ENCODE measurements at places on chromosomes 7 and 10. TPM values are rescaled to one million over a fixed set of nuclear protein-coding genes. Genes with fewer than 3 reads are reported as not detected.

Gene ACTL6B
- 0.69 TPM for total RNA-seq

Gene CTAGE15
- 3.5 TPM for total RNA-seq

- peak; percentile 13 for DNase-seq
Observed at GRCh38 chr7:37826825-37827224, 21.6 kb upstream of the NME8 start.

DNA sequence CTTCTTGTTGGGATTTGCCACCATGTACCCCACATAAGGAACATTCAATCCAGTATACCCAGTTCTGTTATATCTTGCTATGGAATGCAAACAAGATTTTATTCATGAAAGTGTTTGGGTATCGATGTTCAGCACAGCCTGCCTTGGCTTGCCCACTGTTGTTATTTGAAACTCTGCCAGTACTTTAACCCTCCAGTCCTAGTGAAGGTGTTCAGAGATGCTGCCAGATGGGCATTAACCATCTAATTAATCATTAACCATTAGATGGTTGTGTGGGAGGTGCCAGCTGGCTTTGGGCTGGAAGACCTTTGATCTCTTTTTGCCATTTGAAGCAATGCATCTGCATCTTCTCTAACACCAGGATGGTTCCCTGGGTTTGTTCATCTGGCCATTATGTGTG lies 363.0 kb downstream of the SH2D4B start:
- DNase-seq, result no peak

DNA sequence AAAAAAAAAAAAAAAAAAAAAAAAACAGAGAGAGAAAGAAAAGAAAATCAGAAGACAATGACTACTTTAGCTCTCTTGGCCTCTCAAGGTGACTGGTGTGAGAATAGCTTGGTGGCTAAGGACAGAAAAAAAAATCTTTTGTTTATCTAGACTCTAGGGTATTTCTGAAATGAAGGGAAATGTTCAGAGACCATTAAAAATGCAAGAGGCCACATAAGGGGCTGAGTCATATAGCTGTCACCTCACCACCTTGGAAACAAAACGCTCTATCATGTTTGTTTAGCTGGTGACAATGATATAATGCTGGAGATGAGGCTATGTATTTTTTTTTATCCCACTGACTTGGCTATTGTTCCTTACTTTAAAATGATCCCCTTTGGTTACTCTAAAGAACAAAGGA lies 287.0 kb upstream of the CDC14C start:
- no peak for DNase-seq

DNA sequence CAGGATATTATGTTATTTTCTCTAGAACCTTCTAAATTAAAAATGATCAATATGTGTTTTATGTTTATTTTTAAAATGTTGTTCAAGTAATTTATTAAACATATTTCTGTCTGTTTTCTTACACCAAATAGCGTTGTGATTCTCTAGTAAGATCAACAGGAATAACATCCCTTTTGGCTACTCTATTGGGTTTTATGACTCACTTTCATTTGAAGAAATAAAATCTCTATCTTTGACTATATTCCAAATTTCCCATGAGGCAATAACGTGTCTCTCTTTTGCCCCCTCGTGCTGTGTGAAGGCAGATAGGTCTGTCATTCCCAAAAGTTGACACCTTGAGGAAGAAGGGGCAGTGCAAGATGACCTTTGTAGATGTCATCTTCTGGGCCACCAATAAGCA lies 40.9 kb downstream of the ITGA8 start:
- no peak for DNase-seq

DNA sequence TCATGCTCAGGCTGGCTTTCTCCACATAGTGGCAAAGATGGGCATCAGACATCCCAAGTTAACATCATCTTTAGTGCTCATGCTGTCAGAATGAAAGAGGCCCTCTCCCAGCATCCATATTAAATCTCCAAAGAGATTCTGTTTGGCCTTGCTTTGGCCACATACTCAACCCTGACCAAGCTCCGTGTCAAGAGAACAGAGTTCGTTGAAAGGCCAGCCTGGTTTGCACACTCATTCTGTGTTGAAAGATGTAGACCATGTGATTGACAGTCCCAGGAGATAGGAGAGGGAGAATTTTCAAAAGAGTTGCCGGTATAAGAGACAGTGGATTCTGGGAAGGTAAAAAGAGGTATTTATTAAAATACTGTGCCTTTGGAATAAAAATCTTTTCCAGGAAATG lies 19.7 kb downstream of the MET start:
- no peak for DNase-seq
